ENCODE measurements at places on chromosomes 4 and X.

DNA sequence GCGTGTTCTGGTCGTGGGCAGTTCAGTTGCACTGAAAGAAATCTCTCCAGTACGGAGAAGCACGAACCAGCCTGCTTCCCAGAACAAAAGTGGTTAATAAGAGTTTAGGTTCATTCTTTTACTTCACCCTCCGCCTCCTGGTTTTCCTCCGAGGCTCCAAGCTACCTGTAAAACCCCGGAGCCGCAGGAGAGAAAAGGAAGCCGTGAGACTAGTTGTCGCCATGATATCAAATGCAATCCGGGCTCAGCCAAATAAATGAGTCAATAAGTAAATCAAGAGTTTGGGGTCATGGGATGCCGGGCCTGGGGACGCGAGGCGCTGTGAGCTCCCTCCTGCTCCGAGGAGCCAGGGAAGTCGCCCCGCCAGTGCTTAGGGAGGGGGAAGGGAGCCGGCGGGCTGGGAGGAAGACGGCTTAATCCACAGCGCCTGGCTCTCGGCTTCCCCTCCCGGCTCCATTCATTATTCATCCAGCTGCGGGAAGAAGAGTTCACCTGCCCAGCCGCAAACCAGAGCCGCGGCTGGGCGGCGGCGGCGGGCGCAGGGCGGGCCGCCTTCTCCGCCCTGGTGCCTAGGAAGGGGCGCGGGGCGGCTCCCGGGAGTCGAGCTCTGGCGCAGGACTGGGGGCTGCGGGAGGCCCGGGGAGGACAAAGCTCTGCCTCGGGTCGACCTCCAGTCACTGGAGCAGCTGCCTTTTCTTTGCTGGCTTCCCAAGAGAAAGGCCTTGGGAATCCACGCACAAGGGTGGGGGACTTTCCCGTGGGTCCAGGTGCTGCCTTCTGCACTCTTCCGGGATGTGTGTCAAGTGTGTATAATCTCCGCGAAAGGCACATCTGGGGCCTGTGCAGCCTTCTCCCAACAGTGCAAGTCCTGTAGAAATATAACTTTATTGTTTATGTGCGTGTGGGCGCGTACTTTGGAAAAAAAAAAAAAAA is 1.7 kb downstream of the FRAS1 start:
- peak; percentile 34 for DNase-seq

DNA sequence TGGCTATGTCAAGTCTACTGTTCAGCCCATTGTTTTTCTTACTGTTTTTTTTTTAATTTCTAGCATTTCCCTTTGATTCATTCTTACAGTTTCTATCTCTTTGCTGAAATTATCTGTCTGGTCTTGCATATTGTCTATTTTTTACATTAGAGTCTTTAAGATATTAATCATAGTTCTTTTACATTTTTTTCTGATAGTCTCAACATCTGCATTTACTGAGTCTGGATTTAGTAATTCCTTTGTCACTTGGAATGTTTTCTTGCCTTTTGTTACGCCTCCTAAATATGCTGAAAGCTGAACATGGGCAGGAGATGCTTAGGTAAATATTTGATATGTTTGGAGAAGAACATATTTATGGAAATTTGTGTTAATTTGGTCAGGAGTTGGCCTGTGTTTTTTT is 10.4 kb downstream of the JADE3 start:
- DNase-seq: no peak

DNA sequence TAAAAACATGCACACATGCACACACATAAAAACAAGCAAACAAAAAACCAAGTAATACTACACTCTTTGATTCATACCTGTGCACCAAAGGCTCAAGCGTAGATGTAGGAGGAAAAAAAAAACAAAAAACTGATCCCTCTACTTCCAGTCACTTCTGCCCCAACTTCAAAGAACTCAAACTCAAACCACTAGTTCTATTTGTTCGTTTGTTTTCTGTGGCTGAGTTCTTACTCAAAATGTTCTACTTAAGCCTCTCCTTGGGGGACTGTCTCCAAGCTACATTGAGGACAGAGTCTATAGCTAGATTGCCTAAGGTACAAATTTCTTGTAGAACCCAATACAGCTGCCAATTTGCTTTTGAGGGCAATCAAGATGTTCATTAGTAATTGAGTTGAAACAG is 171.0 kb upstream of the ATOH1 start:
- no peak for DNase-seq

GRCh38 chr4:107519053-107519452 is 201.0 kb downstream of the PAPSS1 start:
- DNase-seq: no peak

DNA sequence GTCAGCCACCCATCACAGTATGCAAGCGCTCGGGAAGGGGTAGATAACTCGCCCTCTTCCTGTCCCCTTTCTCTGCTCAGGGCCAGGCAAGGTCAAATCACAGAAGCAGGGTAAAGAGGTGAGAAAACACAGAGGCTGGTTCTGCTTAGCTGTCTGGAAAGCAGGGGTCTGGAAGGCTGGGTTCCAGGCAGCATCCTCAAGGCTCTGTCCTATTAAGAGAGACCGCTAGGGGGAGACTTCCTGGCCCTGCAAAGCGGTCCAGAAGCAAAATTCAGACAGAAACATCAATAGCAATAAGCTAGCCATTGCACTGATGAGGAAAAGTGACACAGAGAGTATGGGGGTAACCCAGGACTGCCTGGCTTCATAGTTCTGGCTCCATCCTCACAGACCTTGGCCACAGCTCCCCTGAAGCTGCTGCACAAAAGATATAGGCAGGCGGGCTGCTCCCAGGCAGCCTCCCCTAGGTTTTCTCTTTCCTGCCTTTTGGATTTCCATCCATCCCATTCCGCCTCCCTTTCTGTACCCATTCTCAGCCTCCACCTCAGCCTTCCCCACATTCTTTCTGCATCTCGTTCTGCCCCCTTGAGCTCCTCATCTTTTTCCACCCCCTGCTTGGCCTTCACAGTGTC is 308.5 kb downstream of the EVC2 start:
- no peak for DNase-seq

DNA sequence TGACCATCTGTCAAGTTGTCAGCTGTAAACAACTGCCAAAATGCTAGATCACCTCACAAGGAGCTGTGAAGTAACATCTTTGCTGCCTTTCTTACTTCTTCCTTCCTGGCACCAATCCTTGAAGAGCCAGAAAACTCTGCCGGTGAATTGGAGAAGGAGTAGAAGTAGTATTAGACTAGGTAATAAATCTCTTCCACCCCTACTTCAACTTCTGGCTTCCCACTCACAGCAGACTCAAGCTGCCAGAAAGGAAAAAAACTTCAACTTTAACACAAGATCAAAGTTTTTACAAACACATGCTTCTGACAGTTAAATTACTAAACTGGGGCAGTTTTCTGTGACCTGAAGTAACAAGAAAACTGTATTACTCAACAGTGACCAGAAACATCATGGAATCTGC is 164.7 kb upstream of the SLC7A11 start:
- DNase-seq: no peak

DNA sequence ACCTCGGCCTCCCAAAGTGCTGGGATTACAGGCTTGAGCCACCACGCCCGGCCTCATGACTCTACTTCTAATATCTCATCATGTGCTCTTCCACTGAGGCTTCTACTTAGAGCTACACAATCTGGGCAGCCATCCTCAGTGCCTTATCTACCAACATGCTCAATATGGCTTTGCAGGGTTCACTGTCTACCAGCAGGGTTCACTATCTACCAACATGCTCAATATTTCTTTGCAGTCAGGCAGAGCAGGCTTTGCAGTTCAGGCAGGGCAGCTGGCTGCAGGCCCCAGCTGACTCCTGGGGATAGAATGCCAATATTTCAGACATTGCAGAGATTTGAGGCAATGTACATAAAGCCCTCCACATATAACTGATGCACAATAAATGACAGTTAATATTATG is 47.5 kb downstream of the PKD2 start:
- DNase-seq: no peak

DNA sequence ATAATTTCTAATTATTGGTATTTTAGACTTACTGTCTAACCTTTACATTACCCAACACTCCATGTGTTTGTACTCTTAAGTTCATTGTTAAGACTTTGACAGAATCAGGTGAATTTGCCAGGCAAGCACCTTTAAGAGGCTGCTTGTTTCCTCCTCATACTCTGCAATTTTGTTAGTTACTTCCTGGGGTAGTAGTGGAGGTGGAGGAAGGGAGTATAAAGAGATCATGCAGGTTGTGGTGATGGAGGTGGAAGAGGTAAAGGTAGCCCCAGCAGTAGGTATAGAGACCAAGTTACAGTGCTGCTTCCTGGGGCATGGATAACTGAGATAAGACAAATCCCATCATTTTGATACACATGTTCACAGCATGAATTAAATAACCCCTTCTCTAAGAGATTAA is 6.7 kb downstream of the WDR44 start:
- DNase-seq: no peak

DNA sequence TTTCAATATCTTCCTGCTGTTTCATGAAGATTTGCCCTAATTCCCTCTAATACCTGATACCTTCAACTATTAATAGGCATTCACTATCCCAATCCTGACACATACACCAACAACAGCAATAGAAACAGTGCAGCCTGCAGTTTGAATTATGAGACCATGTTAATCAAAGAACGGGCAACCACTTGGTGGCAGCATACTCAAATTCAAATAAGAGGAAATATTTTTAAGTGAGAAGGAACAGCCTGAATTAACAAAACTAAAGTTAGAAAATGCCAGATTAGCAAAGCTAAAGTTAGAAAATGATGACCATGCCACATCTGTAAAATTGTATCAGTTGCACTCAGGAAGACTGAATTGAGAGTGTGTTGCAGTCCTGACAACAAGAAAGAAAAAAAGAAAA is 204.9 kb downstream of the SMARCA1 start:
- no peak for DNase-seq

DNA sequence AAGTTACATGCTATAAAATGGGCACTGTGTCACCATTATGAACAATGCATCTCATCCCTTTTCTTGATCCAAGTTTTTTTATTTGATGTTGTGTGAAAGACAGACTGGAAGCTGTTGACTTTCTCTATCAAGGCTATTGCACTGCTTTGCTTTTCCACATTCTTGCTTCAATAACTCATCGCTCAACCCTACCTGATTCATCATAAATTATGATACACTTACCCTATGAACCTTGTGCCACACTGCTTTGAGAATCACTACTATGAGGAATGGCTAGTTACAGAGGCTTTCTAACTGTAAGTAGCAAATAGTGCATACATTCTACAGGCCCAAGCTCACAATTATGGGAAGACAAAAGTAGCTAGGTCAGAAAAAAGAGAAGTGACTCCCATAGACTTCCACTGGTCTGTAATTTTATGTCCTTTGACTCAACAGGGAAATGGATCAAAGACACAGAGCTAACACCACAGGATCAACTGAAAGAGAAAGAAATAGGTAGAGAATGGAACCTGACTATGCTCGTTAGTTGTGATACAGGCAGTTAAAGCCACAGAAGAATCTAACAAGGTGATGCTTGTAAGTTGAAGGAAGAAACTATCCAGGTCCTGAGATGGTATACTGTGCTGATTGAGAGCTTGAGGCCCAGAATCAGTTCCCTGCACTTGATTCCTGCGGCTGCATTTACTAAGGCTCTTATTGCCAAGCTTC is 163.5 kb downstream of the PPP3CA start:
- no peak for DNase-seq

- DNase-seq: no peak
Measured at GRCh38 chr4:71304289-71304850, 34.5 kb upstream of the SLC4A4 start.

- no peak for DNase-seq
Measured at GRCh38 chr4:14234307-14234706, 606.8 kb upstream of the BOD1L1 start.

DNA sequence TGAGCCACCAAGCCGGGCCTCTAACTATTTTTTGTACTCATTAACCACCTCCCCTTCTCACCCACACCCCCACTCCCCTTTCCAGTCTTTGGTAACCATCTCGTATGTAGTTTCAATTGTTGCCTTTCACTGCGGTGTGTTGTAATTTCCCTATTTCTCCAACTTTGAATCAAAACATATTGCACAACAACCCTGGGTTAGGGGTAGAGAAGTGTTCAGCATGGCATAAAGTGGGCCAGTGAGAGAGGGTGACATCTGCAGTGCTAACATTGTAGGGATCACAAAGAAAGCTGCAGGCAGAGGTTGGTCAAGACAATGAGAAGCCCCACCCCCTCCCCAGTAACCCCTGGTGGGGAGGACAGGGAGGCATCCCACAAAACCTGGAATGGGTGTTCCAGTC is 92.7 kb downstream of the SPATA18 start:
- no peak for DNase-seq

- no peak for DNase-seq
Measured at GRCh38 chr4:167100120-167100519, 134.2 kb downstream of the SPOCK3 start.

- DNase-seq: no peak
Measured at GRCh38 chr4:7156328-7156727, 36.0 kb upstream of the SORCS2 start.

- no peak for DNase-seq
Measured at GRCh38 chr4:23717528-23718248, 172.2 kb downstream of the PPARGC1A start.

GRCh38 chr4:8270912-8271815 is 1.6 kb downstream of the HTRA3 start:
- DNase-seq: no peak

DNA sequence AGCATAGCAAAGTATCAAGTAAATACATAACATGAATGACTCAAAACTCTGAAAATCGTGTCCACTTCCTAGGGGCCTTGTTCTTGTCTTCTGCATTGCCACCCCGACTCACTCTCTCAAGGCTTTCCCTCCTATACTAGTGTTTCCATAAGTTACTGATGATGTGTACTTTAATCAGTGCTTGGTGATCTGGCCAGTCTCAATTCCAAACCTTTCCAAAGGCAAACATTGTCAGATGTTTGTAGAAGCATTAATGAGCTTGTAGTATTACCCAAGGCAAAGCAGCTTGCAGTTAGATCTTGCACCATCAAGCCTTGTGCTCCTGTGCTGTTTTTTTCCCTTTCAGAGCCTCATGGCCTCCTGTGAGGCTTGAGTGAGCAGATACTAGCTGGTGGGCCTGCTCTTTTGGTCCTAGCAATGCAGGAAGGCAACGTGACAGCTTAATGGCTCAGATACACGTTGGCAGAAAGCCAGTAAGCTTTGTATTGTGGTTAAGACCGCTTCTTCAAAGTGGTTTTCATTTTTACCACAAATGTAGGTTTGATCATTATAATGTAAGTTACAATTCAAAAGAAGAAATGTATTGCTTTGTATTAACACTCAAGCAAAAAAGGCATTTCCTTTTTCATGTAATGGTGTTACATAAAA is 51.8 kb downstream of the RBPJ start:
- DNase-seq: peak; percentile 50

DNA sequence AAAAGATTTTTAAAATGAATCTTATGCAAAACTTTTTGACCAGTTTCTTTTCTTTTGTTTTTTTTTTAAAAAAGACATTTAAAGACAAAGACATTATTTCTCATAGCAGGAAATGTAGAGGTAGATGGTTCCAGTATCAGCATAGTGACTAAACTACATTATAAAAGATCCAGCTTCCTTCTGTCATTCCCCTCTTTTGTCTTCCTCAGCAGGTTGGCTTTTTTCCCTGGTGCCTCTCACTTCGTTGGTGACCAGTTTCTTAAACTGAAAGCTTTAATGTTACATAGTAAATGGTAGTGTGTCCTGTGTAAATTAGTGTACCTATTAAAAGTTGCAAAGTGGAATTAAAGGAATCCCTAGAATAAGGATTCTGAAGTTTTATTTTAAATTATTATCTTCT is 36.1 kb downstream of the DCK start:
- DNase-seq: no peak

GRCh38 chr4:153969542-153969941 is 180.7 kb upstream of the SFRP2 start:
- DNase-seq: no peak

- DNase-seq: no peak
Measured at GRCh38 chrX:57901466-57901865, 8.8 kb downstream of the ZXDA start.

- DNase-seq: peak; percentile 71
Measured at GRCh38 chrX:150362599-150363481, at the start of gene MAMLD1. Gene MAMLD1 (plus strand): TSS chrX:150363317. CDS start chrX:150445517, 82,200 bp downstream.

- no peak for DNase-seq
Measured at GRCh38 chr4:138202686-138203085, 39.5 kb downstream of the SLC7A11 start.

Measured in stimulated activated CD8-positive, alpha-beta memory T cell treated with anti-CD3 and anti-CD28 coated beads, Interleukin-4, amount 100 ng/mL, for 48 hours (primary cell).